ENCODE measurements at places on chromosomes 1 and 21.

DNA sequence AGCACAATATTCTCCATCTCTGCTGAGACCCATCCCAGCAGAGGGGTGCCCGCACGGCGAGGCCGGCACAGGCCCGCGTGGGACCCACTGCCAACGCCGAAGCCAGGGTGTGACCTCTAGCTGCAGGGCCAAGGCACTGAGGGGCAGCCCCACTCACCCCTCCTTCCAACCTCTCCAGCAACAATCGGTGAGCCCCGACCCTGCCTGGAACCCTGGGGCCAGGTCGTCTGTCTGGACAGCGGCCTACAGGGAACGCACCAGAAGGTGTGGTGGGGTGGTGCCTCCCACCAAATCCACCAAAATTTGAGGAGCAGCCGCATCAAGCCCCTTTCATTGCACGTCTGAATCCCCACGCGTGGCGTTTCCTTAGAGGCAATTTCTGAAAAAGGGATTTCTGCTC, 63.0 kb upstream of the ADARB1 start:
- no peak for DNase-seq

DNA sequence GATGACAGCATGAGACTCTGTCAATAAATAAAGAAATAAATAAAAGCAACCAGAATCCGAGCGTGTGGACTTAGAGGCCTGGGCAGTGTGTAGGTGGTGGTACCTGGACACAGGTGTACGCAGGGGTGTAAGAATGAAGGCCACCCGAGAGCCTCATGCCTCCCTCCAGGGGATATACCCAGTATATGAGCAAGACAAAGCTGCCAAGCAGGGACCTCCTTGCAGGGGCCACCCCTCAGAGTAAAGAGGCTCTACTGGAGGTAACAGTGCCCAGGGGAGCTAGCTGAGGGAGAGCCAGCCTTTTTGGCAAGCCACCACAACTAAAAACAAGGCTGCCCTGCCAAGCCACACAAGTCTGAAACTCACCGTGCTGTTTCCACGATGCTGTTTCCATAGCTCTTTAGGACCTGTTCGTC, 179.2 kb upstream of the RAB4A start:
- DNase-seq: no peak

GRCh38 chr1:9993561-9994075, 3.4 kb upstream of the RBP7 start:
- DNase-seq: no peak

DNA sequence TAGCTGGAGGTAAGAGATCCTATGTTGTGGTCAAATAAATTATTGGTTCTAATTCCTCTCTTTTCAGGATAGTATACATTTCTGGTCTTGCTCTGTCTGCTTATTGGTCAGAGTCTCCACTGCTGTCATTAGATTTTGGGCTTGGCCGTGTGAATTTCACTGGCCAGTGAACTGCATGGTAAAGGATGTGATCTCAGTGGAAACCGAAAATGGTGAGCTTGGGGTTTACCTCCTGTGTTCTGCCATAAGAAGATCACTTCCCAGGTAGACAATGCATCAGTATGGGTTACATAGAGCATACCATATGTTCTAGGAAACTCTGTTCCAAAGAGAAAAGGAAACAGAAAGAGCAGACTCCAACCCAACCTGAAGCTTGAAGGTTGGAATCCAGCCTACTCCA, 1123.3 kb upstream of the B3GALT2 start:
- peak; percentile 7 for DNase-seq

DNA sequence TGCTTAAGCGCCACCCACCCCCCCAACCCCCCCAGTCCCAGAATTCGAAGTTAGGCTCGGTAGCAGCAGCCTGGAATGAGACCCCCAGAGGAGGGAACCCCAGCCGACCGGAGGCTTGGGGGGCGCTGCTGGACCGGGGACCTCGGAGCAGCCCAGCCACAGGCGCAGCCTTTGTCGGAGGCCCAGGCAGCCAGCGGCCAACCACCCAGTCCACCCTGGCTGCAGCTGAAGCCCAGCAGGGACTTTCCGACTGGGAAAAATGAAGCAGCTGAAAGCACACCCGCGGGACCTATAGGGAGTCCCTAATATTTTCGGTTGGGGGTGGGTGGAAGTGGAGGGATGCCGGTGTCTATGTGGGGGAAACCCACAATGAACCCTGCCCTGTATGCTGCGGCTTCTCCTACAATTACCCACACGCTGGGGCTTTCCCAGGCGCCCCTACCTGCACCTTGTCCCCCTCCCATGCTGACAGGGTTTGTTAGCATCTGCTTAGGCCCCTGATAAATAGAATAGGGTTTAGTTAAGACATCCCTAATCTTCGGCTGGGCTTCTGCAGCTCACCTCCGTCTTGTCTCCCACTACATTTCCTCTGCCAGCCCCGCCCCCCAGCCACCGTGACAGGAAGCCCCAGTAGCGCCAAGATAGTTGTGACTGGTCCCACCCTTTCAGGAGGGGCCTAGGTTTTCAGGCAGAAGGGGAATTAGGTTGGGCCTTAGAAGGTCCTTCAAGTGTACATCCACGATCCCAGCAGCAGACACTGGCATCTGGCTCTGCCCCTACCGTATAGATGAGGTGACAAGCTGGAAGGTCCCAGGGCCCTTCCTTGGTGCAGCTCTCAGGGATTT, 838 bp downstream of the CCDC28B start:
- peak; percentile 85 for DNase-seq

DNA sequence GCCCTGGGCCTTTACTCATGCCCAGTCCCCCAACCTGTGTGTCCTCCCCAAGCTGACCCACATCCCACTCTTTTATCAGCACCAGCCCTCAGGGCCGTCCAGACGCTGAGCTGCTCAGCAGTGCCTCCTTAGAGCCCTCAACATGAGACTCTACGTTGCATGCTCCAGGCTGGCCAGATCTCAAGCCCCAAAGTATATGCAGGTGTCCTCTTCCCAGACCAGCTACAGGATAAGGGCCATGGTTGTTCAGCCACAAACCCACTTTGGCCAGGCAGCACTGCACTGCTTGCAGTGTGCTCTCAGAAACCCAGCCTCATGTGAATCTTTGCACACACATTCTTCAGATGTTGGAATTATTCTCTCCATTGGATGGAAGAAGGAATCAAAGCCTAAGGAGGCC, 6.0 kb downstream of the CITED4 start:
- DNase-seq: no peak

DNA sequence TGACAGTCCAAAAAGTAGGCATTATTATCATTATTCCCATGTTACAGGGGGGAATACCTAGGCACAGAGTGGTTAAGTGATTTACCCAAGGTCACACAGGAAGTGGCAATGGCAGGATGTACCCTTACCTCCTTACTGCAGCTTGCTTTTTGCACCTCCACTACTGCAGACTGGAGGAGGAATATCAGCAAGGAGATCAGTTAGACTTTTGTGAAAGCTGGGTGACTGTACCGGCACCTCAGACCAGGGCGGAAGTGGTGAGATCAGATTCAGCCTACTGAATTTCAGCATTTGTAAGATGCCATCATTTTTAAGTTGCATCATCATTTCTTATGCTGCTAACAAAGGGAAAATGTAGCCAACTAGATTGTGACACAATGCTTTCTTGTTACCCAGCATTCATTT, 4.5 kb downstream of the ADARB1 start:
- DNase-seq: peak; percentile 18

- peak; percentile 27 for DNase-seq
Observed at GRCh38 chr1:235855811-235856429, 10.8 kb downstream of the LYST start.

- DNase-seq: no peak
Observed at GRCh38 chr1:162292422-162292849, 84.2 kb downstream of the SPATA46 start.

DNA sequence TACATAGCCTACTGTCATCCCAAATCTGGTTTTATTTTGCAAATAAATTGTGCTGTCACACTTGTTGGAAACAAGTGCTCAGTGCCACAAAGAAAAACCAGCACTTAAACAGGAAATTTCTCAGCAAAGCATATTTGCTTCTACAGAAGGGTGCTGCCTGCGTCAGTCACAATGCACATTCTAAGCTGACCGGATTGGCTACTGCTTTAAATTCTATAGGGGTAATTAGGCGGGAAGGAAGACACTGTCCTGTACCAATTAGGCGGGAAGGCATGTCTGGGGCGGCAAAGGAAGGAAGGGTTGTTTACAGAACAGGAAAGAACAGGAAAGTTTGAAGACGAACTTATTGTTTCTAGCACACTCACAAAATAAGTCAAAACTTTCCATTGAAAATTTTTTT, 2.8 kb downstream of the IFI16 start:
- peak; percentile 90 for DNase-seq

DNA sequence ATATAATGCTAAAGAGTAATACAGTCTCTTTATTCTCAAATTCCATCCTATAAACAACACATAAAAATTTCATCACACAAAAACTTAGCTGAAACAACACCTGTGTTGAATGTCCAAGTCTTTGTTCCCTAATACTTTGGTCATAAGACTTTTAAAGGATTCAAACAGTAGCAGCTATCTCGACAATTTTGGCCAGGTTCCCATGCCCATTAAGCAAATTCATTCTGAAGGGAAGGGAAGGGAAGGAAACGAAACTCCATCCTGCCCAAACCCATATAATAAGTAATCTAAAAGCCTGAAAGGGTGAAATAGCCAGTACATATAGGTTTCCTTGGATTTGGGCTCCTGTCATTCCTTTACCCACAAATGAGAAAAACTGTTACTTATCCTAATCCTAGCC, 7.5 kb downstream of the IVNS1ABP start:
- DNase-seq: no peak

- no peak for DNase-seq
Observed at GRCh38 chr1:193726722-193727121, 540.3 kb upstream of the B3GALT2 start.

- peak; percentile 63 for DNase-seq
Observed at GRCh38 chr1:42259059-42259738, 75.8 kb downstream of the FOXJ3 start.

GRCh38 chr1:18938008-18938706, 18.3 kb downstream of the IFFO2 start:
- no peak for DNase-seq

- DNase-seq: no peak
Observed at GRCh38 chr1:203129501-203130231, 2.1 kb downstream of the ADORA1 start.

GRCh38 chr1:197399755-197400521, 131.9 kb downstream of the CRB1 start:
- DNase-seq: peak; percentile 56

GRCh38 chr1:87887100-87887499, 558.4 kb downstream of the LMO4 start:
- DNase-seq: no peak

GRCh38 chr1:39491146-39491921, at the start of gene BMP8A:
Gene BMP8A, plus strand, starts transcription at chr1:39491636. Its CDS starts 356 bp downstream, at chr1:39491992.
- peak; percentile 82 for DNase-seq

DNA sequence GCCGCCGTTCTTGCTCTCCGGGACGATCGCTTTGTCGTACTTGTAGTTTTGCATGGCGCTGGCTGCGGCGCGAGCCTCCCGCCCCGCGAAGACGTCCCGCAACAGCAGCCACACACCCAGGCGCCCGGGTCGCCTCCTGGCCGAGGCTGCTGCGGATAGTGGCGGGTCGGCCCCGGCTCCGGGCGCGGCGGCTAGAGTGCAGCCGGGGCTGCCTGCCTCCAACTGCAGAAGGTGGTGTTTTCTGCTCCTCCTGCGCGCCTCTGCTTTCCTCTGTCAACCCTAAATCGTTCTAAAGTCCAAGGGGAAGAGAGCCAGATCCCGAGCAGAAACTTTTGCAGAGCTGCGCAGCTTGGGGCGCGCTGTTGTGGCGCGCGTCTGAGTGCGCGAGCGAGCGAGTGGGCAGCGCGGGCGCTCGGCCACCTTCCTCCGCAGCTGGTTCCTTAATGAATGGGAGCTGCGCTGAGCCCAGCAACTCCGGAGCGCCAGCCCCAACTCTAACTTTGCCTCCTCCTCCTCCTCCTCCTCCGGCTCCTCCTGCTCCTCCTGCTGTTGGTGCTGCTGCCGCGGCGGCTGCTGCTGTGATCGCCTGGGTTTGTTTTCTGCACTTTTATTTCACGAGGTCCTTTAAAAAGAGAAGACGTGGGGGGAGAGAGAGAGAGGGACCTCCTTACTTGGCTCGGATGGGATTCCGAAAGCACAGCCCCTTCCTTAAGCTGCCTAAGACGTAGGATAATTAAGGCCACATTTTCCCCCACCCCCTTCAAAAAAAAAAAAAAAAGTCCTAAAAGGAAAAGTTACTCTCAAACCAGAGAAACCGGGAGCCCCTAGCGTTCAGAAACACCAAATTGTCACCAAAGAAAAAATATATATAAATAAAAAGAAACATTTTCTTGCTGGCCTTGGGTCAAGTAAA, at the start of gene PLPP3:
Gene PLPP3, minus strand, starts transcription at position 601 of the 913 bp plus-strand sequence. Its CDS starts 547 bp downstream, at position 54.
- DNase-seq: peak; percentile 39

- DNase-seq: no peak
Observed at GRCh38 chr1:200590001-200590400, 30.6 kb downstream of the KIF14 start.

- DNase-seq: no peak
Observed at GRCh38 chr21:34962136-34962535, 87.0 kb downstream of the RUNX1 start.

GRCh38 chr1:15330028-15330427, 79.7 kb upstream of the EFHD2 start:
- DNase-seq: no peak

DNA sequence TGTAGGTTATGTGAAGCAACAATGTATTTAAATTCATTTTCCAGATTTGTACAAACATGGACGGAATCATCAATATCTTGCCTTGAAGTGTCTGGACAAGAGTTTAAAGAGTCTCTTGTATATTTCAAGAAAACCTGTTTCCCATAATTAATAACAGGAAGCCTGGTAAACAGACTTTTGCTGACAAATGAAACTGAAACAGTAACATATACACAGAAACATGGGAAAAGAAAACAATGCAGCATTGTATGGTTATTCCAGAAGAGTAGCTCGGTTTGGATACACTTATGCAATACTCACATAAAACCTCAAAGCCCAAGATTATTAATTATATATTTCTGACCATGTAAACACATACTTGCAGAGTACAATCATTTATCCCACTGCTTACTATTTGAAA, 265.5 kb downstream of the PTPRC start:
- no peak for DNase-seq

DNA sequence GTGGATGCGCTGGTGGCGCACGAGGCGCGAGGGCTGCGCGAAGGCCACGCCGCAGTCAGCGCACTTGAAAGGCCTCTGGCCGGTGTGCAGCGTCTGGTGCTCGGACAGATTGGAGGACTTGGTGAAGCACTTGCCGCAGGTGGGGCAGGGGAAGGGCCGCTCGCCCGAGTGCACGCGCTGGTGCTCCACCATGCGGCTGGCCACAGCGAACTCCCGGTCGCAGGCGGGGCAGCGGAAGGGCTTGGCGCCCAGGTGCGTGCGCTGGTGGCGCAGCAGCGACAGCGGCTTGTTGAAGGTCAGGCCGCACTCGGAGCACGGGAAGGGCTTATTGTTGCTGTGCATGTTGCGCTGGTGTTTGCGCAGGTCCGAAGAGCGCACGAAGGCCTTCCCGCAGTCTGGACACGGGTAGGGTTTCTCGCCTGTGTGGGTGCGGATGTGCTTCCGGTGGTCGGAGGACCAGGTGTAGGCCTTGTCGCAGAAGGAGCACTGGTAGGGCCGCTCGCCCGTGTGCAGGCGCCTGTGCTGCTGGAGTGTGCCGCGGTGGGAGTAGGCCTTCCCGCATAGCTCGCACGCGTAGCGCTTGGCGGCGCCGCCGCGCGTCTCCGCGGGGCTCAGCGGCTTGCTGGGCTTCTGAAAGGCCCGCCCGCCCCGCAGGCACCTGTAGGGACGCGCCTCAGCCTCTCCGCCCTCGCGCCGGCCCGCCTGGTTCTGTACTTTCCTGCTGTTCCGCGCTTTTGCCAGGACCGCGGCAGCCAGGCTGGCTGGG, 4.7 kb downstream of the ZNF648 start:
- DNase-seq: no peak

- peak; percentile 23 for DNase-seq
Observed at GRCh38 chr1:37475380-37476086, 1.2 kb downstream of the ZC3H12A start.

All from GM12865 (cell line).